ENCODE measurements at places on chromosomes 3 and 15.

DNA sequence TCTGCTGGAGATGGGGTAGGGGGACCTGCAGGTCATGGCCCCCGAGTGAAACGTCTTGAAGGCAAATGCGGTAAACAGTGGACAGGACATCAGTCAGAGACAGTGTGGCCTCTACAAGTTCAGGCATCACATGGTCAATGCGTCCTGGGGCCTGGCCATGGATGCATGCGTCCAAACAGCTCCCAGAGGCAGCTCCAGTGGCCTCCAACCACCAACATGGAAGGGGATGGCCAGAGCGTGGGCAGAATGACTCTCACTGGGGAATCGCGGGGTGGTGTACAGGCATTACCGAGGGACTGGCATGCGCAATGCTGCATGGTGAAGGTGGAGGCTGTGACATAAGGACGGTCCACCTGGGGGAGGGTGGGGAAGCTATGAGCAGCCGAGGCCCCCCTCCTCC is 35.6 kb upstream of the IQSEC1 start:
- DNase-seq: no peak

DNA sequence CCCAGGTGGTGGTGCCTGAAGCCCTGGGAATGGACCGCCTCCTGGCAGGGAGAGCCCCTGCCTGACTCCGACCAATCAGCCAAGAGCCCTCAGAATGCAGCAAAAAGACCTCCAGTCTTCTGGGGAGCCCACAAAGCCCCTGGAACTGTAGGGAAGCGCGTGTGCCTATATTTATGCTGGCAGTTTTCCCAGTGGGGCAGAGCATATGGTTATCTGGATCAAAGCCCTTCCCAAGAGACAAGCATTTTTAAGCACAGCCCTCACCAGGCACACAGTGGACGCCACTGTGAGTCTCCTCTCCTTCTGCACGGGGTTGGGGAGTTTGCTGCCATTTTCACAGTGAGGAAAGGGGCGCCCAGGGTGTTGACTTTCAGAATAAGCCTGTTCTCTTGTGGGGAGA is 80.9 kb upstream of the RPL32 start:
- no peak for DNase-seq

DNA sequence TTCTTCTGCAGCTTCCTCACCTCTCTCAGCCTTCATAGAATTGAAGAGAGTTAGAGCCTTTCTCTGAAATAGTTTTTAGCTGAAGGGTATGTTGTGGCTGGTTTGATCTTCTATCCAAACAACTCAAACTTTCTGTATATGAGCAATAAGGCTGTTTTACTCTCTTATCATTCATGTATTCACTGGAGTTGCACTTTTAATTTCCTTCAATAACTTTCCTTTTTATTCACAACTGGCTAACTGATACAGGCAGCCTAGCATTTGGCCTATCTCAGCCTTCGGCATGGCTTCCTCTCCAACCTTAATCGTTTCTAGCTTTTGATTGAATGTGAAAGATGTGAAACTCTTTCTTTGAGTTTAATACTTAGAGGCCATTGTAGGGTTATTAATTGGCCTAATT is 109.3 kb downstream of the GTPBP8 start:
- DNase-seq: no peak

- no peak for DNase-seq
Measured at GRCh38 chr15:49875392-49875791, 243.6 kb downstream of the ATP8B4 start.

GRCh38 chr3:19937459-19938294 is 3.7 kb upstream of the EFHB start:
- DNase-seq: no peak

DNA sequence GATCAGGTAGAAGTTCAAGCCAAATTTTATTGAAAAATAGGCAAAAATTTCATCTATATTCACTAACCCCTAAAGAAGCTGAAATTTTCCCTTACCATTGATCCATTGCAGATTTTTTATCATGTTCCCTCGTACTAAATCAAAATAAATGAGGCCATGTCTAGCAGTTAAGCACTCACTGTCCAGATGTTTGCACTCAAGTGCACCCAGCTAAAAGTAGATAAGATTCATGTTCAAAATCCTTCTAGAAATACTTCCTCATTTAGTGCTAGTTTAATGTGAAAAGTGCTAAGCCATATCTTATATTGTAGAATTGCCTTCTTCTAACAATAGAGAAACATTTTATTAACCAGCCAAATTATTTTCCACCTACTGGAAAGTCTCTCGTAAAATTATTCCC is 164.7 kb upstream of the UBE2E2 start:
- no peak for DNase-seq
